GM23248 (cell line): ENCODE measurements at places on chromosomes 4 and X.

DNA sequence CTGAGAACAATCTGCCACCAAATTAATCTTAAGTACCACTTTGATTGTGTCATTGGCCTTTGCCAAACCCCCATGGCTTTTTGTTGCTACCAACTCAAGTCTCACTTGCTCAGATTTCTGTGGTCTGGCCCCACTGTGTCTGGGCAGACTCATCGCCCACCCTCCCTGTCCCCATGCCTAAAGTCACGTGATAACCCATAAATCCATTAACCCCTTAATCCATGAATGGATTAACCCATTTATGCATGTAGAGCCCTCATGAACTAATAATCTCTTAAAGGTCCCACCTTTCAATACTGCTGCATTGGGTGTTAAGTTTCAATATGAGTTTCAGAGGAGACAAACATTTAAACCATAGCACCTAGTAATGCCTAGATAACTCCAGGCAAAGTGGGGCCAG is 78.5 kb upstream of the BLTP1 start:
- no peak for DNase-seq

DNA sequence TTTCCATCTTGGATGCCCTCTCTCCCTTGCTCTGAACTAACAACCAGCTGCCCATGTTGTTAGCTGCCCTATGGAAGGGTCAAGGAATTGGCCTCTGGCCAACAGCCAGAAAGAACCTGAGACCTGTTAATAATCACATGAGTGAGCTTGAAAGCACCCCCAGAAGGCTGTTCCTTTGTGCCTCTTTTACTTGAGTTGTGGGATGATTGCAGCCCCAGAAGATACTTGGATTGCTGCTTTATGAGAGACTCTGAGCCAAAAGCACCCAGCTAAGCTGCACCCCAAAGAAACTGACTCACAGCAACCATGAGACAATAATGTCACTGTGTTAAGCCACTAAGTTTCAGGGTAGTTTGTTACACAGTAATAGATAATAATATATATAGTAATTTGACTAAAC is 73.3 kb downstream of the FRYL start:
- DNase-seq: peak; percentile 35

DNA sequence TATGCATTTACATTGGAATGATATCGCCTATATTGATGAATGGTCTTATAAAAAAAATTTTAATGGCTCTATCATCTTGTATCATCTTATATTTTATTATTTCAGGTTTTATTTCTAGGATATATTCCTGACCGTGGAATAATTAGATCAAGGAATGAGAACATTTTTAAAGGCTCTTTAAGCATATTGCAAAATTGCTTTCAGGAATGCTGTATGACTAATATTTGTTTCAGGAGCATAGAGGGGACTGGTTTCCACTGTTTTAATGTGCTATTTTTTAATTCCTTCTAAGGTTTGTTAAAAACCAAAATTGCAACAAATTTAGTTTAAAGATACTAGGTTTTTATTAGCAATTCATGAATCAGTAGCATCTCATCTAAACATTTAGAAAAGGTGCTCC is 120.2 kb downstream of the BMPR1B start:
- DNase-seq: peak; percentile 72

- no peak for DNase-seq
These were observed 250.0 kb upstream of the SLC7A11 start for GRCh38 chr4:138492176-138492575.

DNA sequence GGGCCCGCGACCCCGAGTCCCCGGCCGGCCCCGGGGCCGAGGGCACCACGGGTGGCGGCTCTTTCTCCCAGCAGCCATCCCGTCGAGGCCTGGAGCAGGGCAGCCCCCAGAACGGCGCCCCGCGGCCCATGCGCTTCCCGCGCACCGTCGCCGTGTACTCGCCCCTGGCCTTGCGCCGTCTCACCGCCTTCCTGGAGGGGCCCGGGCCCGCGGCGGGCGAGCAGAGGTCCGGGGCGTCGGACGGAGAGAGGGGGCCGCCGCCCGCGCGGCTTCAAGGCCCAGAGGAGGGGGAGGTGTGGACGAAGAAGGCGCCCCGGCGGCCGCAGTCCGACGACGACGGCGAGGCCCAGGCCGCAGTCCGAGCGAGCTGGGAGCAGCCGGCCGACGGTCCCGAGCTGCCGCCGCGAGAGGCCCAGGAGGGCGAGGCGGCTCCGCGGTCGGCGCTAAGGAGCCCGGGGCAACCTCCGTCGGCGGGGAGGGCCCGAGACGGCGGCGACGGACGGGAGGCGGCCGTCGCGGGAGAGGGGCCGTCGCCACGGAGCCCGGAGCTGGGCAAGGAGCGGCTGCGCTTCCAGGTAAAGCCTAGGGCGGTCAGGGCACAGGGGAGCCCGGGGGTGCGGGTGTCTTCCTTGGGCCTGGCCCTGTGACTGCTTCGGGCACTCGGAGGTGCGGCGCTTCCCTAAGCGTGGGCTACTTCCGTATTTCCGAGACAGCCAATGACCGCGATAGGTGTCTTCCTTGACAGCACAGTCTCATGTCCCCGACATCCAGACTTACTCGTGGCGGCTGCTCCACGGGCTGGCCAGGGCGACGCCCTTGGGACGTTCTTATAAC is 845 bp downstream of the ZAR1 start:
- DNase-seq: no peak

GRCh38 chr4:118850488-118851173 is 14.7 kb upstream of the SEC24D start:
- peak; percentile 36 for DNase-seq

- no peak for DNase-seq
These were observed 617 bp upstream of the PDHA1 start for GRCh38 chrX:19343085-19343534.

GRCh38 chrX:124736553-124737270 is 390.3 kb downstream of the SH2D1A start:
- DNase-seq: no peak

DNA sequence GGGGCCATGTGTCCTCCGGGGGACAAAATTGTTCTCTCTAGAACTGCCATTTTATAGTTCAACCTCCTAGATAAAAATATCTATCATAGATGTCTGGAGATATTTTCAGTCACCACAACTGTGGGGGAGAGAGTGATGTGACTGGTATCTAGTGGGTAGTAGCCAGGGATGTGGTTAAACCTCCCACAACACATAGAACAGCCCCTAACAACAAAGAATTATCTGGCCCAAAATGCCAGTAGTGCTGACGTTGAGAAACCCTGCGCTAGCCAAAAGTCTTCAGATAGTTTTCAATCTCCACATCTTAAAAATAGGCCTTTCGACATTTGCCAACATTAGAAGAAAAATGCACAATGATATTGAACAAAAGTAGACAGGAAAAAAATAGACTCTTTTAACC is 19.0 kb upstream of the SUPT20HL2 start:
- DNase-seq: no peak

DNA sequence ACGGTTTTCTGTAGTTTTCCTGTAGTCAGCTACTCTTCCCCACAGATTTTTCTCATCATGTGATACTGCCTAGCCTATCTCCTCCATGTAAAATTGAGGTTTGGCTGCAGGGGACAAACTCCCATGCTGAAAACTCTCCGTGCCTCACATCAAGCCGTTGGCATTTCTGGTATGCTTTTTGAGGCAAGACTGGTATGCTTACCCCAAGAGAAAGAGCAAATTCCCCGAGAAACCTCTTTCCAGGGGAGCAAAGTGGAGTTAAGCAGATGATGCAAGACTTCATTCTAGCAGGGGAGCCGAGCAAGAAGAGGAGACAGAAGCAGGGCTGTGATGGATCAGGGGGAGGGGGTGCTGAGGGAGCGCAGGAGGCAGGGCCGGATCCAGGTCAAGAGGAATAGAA is 4.8 kb downstream of the SOWAHD start:
- peak; percentile 69 for DNase-seq

GRCh38 chr4:61070269-61070668 is 129.9 kb upstream of the ADGRL3 start:
- no peak for DNase-seq

DNA sequence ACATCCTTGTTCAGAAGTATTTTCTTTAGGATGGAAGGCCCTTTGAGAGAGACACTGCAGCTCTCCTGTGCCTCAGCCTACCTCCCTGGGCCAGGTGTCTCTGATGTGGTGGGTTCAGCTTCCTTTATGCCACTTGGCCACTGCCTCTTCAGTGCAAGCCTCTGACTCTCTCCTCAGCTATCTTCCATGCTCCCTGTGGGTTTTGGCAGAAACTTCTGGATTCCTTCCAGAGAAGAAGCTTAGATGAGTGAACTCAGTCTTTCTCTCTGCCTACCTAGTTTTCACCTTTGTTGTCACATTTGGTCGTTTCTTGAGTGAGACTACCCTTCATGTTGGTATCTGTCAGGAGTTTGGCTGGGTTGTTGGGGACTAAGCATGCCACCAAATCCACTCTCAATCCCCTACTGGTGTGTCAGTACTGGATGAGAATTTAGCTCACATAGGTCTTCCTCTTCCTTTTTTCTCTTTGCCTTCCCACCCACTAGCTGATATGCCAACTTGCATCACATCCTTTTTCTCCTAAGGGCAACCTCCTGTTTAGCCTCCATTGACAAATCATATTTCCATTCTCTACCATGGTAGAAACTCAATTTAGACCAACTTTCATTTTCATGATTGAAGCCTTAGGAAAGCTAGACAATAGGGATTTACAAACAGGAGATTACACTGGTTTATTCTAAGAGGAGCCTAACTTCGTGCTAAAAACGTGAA is 32.0 kb downstream of the IL15 start:
- DNase-seq: peak; percentile 46

DNA sequence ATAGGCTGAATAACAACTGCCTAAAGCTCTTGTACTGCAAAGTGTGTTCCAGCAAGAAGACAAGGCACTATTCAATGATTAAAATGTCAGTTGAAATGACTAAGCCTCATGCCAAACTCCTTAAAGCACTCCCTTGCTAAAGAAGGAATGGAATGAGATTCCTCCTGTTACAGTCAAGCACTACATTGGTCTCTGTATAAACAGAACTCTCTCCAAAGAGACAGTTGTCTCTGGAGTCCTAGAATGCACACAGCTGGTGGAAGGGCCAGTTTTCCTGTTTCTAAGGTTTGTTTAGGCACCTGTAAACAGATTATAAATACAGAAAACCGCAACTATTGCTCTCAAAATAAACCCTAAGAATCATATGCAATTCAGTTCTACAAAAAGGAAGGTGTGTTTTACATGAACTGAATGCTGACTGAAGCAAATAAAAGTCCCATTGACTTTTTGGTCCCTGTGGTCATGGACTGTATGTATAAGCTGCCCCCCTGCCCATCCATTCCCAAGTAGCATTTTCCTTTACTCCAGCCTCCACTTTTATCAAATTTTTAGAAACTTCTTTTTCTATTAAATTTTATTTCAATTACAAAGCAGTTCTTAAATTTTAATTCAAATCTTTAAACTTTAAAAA is 47.0 kb downstream of the FAT1 start:
- DNase-seq: peak; percentile 87

- DNase-seq: no peak
These were observed 737.0 kb downstream of the RAB28 start for GRCh38 chr4:12747154-12747553.

- no peak for DNase-seq
These were observed 13.5 kb downstream of the MEPE start for GRCh38 chr4:87846226-87846625.

DNA sequence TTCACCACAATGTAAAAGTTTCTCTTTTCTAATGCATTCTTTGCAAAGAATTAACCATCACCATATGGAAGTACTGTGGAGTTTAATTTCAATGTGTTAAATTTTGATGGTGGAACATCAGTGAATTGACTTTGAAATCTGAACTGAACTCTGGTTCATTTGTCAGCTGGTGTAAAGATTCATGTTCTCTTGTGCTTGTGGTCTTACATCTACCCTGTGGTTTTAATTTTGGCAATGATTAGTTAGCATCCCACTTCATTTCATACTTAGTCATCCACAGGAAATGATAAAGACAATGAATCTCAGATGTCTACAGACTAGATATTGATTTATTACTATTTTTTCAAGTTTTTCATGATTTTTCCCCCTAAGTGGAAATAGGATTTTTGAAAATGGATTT is 77.8 kb downstream of the GRID2 start:
- peak; percentile 1 for DNase-seq

GRCh38 chr4:79599691-79600090 is 191.7 kb upstream of the GK2 start:
- DNase-seq: no peak

GRCh38 chr4:30720661-30721184 is 554 bp downstream of the PCDH7 start:
- DNase-seq: peak; percentile 53

- peak; percentile 64 for DNase-seq
These were observed 127.2 kb downstream of the FBXW7 start for GRCh38 chr4:152408514-152409327.

DNA sequence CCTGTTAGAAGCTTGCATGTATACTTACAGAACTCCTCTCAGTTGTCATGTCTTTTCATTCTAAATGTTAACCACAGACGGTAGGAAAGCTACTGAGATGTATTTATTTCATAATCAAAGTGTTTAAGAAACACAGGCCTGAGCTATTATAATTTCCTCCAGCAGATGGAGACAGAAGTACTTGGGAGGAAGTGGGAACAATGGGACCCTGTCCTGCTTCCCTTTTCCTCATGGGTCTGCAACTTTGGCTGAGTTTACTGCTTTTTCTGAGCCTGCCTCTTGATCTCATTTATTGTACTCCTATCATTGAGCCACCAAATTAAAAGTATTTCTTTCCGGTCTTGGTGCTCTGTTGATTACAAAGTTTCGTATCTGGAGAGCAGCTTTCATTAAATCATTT is 67.7 kb upstream of the SPANXN2 start:
- peak; percentile 27 for DNase-seq

DNA sequence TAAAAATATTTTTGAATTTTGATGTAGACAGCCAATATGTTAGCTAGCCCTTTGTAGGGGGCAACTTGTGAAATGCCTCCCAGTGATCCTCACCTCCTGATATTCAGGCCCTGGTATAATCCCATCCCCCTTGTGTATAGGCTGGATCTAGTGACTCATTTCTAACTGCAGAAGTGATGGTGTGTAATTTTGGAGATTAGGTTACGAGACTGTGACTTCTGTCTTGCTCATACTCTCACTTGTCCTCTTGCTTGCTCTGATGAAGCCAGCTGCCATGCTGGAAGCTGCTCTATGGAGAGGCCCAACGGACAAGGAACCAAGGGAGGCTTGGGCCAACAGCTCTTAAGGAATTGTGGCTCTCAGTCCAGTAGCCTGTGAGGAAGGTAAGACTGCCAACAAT is 61.7 kb downstream of the GPR82 start:
- peak; percentile 47 for DNase-seq

DNA sequence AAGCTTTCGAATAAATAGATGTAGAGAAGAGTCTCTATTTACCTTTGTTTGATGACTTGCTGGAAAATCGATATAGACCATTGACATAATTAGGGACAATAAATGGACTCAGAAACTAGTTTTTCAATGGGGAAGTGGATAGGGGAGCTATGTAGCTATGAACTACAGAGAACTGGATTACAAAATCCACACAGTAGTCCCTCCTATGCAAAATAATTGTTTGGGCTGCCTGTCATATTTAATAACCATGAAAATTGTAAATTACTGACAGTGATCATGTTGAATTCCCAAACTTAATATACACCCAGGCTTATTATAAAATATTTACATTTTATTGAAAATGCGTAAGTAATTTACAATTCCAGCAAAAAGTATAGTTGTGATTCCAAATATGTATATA is 333.1 kb upstream of the FAM241A start:
- DNase-seq: no peak
